PC-9 (cell line): ENCODE measurements at places on chromosomes 4 and X. TPM values are rescaled to one million over a fixed set of nuclear protein-coding genes. Genes with fewer than 3 reads are reported as not detected.

RENBP gene
- 6.8 and 6.9 TPM in 2 replicates for total RNA-seq

PLK4 gene
- total RNA-seq, result 23.3 and 25.7 TPM in 2 replicates

DNA sequence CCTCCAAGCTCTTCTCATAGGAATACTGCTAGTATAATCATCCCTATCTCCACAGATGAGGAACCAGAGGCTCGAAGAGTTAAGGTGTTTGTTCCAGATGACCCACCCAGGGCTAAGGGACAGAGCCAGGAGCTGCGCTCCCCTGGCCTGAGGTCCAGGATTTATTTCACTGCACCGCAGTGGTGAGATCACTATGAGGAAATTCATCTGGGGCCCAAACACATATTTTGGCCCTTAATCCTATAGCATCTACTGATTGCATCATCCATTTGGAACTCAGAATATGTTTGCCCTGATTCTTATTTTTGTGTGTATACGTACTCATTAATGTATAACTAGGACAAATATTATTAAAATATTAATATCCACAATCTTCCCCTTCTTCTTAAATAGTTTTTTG, 100.1 kb upstream of the RBPJ start:
- H3K36me3 ChIP-seq, result no peaks in the 10 kb centered on the region
- H3K27me3 ChIP-seq, result no peaks in the 10 kb centered on the region
- DNase-seq, result peak; percentile 82
- no peak overlapping the region for H3K4me3 ChIP-seq

GRCh38 chr4:184994623-184995010, 23.7 kb upstream of the HELT start:
- DNase-seq, result no peak
- H3K27ac ChIP-seq, result no peak overlapping the region
- no peaks in the 10 kb centered on the region for H3K27me3 ChIP-seq
- H3K4me3 ChIP-seq, result no peak overlapping the region

DNA sequence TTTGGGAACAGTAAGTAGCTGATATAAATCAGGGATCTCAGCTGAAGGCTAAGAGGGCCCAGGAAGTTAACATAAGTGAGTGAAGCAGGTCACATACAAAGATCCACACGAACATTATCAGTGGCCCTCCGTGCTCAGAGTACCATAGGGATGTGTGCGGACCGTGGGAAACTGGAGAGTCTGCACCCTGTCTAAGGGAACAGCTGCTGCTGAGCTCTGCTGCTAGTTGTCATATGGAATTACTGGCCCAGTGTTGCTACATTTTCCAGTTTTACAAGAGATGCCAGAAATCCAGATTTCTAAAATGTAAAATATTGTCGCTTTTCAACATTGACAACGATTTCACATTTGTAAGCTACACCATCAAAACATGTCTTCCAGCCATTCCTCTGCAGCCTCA, 90.5 kb downstream of the RTL5 start:
- no peak for DNase-seq
- H3K27me3 ChIP-seq, result peaks cover 5% of the 10 kb centered on the region; the same call in 1 of the 2 replicates
- H3K4me3 ChIP-seq, result no peak overlapping the region
- no peak overlapping the region for H3K27ac ChIP-seq

- peak; percentile 38 for DNase-seq
- no peaks in the 10 kb centered on the region for H3K36me3 ChIP-seq
- no peaks in the 10 kb centered on the region for H3K4me1 ChIP-seq
- H3K27me3 ChIP-seq, result no peaks in the 10 kb centered on the region
Measured at GRCh38 chr4:52244848-52245247, 193.7 kb downstream of the SPATA18 start.

- no peak for DNase-seq
- no peak overlapping the region for H3K27ac ChIP-seq
- no peaks in the 10 kb centered on the region for H3K4me1 ChIP-seq
Measured at GRCh38 chr4:172105918-172106317, 292.7 kb downstream of the GALNTL6 start.

DNA sequence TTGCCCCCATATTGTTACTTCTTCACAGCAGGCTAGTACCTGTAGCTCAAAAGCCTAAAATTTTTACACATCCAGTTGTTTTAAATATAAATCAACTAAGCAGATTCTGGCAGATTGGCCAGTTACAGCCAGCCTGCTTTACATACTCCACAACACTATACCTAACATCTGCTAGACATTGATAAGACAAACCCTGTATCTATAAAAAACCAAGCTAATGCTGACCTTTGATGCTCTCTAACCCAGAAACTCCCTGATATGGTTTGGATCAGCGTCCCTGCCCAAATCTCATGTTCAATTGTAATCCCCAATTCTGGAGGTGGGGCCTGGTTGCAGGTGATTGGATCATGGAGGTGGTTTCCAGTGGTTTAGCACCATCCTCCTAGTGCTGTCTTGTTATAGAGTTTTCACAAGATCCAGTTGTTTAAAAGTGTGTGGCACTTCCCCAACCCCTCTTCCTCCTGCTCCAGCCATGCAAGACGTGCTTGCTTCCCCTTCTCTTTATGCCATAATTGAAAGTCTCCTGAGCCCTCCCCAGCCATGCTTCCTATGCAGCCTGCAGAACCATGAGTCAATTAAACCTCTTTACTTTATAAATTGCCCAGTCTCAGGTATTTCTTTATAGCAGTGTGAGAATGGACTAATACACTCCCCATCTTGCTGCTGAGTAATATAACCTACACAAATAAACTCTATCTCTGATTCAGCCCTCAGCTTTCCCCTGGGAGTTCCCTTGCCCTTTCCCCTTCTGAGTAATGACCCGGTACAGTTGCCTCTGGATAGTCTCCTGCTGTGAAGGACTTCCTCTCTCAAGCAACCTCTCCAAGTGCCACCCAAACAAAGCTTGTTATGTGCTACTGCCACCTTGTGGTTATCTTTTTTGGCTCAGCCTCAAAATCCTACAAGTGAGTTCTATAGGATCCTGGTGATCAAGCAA, 39.6 kb downstream of the ZCCHC13 start:
- peaks cover 10% of the 10 kb centered on the region for H3K4me1 ChIP-seq
- H3K36me3 ChIP-seq, result no peaks in the 10 kb centered on the region
- H3K27me3 ChIP-seq, result no peaks in the 10 kb centered on the region
- peak; percentile 94 for DNase-seq
- no peak overlapping the region for H3K4me3 ChIP-seq

GRCh38 chr4:110181890-110182289, 16.5 kb downstream of the ELOVL6 start:
- no peak overlapping the region for H3K27ac ChIP-seq
- no peaks in the 10 kb centered on the region for H3K27me3 ChIP-seq
- no peak for DNase-seq
- H3K36me3 ChIP-seq, result no peaks in the 10 kb centered on the region
- no peaks in the 10 kb centered on the region for H3K4me1 ChIP-seq

GRCh38 chr4:37837446-37837845, 11.0 kb downstream of the PGM2 start:
- H3K4me3 ChIP-seq, result no peak overlapping the region
- H3K27ac ChIP-seq, result no peak overlapping the region
- DNase-seq, result no peak
- H3K36me3 ChIP-seq, result peaks cover 16% of the 10 kb centered on the region; the same call in 1 of the 2 replicates

- no peaks in the 10 kb centered on the region for H3K36me3 ChIP-seq
- no peak overlapping the region for H3K4me3 ChIP-seq
- no peaks in the 10 kb centered on the region for H3K4me1 ChIP-seq
- H3K27me3 ChIP-seq, result no peaks in the 10 kb centered on the region
- no peak overlapping the region for H3K27ac ChIP-seq
Measured at GRCh38 chr4:171924746-171925376, 111.7 kb downstream of the GALNTL6 start.

THOC2 gene
- total RNA-seq, result 109 and 158 TPM in 2 replicates

- peak; percentile 51 for DNase-seq
- H3K4me3 ChIP-seq, result peak overlapping the region; percentile 50
- no peaks in the 10 kb centered on the region for H3K27me3 ChIP-seq
- H3K36me3 ChIP-seq, result no peaks in the 10 kb centered on the region
Measured at GRCh38 chr4:140138428-140138827, 15.6 kb downstream of the MAML3 start.
